Stimulated activated CD8-positive, alpha-beta memory T cell treated with anti-CD3 and anti-CD28 coated beads, Interleukin-4, amount 100 ng/mL, for 48 hours (primary cell): ENCODE measurements at places on chromosomes 2 and 18.

GRCh38 chr2:132754392-132754791 lies 84.4 kb upstream of the LYPD1 start:
- no peak for DNase-seq

DNA sequence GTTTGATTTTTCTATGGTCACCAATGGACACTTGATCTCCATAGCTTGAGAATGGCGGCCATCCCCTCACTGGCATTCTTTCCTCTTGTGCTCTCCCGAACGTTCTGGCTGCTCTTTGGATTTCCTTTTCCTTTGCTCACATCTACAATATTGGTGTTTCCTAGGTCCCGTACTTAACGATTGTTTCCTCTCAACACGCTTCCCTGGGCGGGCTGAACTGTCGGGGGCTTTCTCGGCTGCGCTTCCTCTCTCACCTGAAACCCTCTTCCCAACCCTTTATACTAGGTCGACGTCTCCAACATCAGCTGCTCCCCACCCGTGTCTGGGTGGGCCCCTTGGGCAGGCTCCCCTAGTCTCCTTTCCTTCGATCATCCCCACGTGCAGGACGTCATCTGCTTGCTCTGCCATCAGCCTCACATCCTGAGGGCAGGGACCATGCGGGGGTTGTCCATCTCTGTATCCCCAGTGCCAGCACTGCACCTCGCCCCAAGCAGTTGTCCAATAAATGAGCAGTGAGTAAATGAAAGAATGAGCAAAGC lies 634 bp upstream of the DIS3L2 start:
- DNase-seq, result no peak

DNA sequence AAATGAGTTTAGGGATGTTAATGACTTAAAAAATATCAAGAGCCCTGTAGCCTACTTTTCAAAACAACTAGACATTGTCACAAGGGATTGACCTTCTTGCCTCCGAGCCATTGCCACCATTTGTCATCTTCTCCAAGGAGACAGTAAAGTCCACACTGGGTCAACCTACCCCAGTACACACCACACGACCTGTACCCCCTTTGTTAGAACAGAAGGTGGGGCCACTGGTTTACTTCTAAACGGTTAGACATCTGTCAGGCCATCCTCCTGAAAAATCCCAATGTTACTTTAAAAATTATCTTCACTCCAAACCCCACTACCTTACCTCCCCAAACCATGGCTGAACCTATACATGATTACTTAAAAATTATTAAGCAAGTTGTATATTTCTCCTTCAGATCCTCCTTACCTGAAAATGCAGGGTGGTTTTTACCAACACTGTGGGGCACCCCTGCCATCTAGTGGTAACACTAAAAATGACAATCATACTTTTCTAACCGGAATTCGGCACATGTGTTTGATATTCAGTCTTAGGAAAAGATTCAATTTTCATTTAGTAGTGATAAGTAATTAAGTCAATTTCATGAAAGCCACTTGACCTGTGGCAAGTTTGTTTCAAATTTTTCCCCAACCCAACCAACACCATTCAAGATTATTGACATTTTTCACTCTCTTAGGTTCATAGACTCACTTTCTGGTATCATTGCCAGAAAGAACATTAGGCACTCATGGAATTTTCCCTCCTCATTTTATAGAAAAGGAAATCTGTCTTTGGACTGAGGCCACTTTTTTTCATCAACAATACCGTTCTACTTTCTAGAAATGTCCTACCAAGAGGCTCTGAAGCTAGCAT lies 265.3 kb upstream of the PKDCC start:
- DNase-seq, result peak; percentile 34

DNA sequence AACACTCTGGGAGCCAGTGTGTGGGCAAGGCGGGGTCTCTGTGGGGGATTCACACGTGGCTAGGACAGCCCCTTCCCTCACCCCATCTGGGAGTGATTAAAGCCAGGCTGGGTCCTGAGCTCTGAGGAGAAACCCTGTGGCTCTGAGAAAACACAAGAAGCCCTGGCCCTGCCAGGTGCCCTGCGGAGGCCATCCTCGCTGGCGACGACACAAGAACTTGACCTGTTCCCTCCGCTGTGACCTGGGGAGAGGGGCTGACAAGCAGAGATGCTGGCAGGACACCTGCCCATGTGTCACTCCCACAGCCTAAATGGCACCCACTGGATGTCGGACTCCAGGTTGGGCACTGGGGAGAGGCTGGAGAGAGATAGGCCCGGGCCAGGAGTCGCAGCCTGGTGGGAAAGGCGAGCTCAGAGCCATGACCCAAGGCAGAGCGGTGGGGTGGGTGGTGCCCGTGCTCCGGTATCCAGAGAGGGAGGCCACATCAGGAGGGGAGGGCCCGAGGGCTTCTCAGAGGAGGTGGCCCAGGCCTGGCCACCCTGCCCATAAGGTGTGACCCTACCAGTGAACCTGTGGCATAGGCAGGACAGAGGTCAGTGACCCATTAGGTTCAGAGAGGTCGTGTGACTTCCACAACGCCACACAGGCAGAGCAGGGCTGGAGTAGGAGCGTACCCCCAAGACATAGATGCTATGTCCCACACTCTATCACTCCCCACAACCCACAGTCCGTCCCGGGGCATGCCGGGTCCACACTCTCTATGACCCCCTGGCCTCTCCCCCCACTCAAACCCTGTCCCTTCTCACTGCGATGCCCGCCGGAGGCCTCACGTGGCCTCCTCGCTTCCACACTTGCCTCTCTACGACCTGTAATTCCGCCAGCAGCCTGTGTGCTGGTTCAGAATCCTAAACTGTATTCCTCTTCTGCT lies 59.4 kb upstream of the HPCAL1 start:
- DNase-seq, result no peak

DNA sequence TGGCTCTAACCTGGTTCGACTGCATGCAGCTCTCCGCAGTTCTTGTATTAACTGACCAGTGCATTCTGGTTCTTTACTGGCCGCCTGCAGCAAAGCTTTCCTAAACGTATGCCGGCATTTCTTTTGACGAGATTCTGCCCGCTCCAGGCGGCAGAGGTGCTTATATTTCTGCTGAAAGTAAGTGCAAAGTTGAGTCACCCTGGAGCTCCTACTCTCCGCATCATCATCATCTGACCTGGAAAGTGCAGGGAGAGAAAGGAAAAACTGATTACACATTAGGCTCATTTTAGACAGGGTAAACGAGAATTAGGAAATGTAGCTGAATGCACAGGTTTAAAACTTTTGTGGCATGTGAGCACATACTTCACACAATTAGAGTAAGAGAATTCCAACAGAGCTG lies 57.9 kb downstream of the INO80D start:
- DNase-seq, result no peak

- DNase-seq, result no peak
These were observed 63.4 kb downstream of the FAM168B start for GRCh38 chr2:131029812-131030211.

GRCh38 chr2:62568983-62569837 lies 63.2 kb upstream of the TMEM17 start:
- DNase-seq, result no peak

- DNase-seq, result no peak
These were observed 264.9 kb downstream of the ALPK2 start for GRCh38 chr18:58363767-58364540.

DNA sequence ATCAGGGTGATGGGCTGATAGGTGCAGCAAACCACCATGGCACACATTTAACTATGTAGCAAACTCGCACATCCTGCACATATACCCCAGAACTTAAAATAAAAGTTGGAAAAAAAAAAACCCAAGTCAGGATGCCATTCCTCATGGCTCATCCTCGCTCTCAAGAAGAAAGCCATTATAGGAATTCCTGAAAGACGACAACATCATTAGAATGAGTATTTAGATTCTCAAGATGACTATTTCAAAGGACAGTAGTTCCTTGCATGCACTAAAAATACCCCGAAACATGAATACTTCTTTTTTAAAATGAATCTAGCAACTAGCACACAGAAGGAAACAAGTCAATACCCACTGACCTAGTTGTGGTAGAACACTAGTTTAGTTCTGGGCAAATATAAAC lies 285.8 kb upstream of the REV1 start:
- no peak for DNase-seq

DNA sequence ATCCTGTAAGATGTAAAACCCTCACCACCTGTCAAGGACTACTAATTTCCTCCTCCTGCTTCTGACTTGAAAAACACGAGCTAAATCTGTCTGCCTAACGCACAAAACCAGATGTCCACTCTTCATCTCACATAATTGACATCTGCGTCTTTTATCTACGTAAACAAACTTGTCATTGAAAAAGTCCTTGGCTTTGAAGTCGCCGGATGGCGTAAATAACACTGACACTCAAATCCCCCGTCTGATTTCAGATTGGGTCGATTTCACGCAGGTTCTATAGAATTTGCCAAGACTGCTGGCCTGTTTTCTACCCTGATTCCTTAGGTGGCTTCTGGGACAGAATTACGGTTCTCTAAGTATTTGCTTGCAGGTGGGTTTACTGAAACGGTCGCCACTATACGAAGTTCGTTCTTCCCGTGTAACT lies 539 bp upstream of the MOB4 start:
- no peak for DNase-seq

GRCh38 chr2:174673440-174673839 lies 75.8 kb upstream of the WIPF1 start:
- DNase-seq, result no peak

DNA sequence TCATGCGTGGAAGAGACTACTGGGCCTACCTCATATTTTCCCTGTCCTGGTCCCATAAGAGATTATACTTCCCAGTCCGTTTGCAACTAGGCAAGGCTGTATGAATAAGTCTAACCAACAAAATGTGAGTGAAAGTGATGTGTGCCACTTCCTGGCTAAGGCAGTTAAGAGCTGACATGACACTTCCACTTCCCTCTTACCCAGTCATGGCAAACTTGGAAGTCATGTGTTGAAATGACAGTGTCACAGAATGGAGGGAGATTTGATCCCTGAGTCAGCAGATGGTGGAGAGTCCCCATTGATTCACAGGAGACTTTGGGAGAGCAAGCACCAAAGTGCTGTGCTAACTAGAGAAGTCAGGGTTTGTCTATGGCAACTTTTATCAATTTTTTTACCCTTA lies 36.4 kb downstream of the TACR1 start:
- no peak for DNase-seq

GRCh38 chr18:48354746-48355260 lies 54.4 kb downstream of the ZBTB7C start:
- DNase-seq, result no peak

DNA sequence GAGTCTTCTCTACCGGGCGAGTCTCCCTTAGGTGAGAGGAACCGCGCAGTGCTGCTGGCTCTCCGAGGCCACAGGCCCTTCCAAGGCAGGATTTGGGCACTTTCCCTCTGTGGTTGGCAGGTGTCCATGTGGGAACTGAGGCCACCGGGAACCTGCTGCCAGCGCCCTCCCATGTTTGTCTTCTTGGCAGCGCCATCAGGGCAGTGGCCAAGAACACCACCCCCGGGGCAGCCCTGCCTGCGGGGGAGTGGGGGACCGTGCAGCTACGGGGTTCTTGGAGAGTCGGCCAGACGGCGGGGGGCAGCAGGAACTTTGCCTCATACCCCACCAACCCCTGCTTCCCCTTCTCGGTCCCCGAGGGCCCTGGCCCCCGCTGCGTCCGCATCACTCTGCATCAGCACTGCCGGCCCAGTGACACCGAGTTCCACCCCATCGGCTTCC lies 10.0 kb downstream of the CAPN10 start:
- DNase-seq, result no peak

DNA sequence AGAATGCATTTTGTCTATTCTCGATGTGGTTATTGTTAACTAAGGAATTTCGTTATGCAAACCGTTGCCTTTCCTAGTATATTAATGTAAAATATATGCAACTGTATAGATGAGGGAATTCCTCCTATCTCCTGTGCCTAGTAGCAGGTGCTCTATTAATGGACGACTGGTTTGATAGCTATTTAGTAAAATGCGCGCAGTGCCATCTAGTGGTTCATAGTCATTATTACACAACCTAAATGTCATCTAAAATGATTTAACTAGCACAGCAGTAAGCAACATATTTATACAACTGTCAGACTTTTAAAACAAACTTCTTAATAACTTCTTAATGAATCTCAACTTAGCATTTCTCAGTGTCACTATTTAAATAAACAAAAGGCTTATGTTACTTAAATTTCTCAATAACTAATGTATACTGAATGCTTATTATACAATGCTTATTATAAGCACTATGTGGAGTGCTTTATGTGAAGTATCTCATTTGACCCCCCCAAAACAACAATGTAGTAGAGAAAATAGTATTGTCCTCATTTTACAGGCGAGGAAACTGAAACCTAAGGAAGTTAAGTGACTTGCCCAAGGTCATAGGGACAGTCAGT lies 77.9 kb downstream of the DTNA start:
- peak; percentile 46 for DNase-seq

- no peak for DNase-seq
These were observed 347.4 kb upstream of the LRP1B start for GRCh38 chr2:142478206-142478605.

DNA sequence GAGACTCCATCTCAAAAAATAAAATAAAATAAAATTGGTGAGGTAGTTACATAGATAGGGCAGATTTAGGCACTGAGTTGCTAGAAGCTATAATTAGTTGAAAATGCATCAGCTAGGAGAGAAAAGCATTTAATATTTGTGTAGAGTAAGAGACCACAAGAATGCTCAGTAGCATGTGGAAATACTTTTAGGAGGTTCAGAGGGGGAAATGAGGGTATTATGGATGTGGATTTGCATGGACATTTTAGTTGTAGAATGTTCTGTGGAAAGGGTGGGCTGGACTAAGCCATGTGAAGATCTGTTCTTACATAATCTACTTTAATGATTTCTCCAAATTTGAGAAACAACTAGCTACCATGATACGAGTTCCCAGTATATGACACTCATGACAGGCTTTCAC lies 95.5 kb downstream of the ATP9B start:
- DNase-seq, result no peak

- no peak for DNase-seq
These were observed 87.3 kb downstream of the CBLN2 start for GRCh38 chr18:72456802-72457201.

GRCh38 chr2:85765081-85765731 lies 11.4 kb downstream of the ATOH8 start:
- no peak for DNase-seq

DNA sequence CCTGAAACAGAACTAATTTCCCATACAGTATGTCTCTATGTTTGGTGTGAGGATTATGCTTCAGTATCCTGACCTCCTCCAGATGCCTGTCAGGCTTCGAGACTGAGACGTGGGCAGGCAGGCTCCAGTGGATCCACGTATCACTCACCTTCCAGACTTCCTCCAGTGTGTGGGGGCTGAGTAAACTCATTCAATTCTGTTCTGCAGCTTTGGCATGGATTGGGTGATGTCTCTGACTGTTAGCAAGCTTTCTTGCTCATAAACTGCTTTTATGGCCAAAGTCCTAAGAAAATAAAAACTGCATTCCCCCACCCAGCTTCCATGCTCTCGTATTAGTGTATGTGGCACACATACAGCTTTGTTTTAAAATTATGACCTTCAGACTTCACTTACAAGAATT lies 53.6 kb downstream of the CCDC93 start:
- DNase-seq, result no peak

DNA sequence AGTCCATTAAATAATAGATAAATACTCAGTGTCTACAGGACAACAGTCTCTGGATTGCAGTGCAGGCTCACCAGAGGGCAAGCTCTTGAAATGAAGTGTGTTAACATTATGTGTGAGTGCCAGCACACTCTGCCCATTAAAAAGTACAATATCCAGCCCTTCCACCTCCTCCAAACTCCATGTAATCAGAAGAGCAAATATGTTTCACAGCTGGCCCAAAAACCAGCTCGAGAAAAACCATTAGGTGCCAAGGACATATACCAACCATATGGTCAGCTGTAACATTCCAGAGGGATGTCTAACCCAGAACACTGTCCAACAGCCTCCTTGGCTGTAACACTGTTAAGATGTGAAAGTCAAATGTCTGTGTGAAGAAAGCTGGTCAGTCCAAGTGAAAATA lies 112.2 kb downstream of the ZNF385B start:
- DNase-seq, result no peak
